ENCODE measurements at places on chromosomes 1 and 21.

- no peak for DNase-seq
These were observed 157.4 kb upstream of the L1TD1 start for GRCh38 chr1:62037274-62037673.

GRCh38 chr1:16243215-16243610 lies 6.2 kb upstream of the CPLANE2 start:
- no peak for DNase-seq

DNA sequence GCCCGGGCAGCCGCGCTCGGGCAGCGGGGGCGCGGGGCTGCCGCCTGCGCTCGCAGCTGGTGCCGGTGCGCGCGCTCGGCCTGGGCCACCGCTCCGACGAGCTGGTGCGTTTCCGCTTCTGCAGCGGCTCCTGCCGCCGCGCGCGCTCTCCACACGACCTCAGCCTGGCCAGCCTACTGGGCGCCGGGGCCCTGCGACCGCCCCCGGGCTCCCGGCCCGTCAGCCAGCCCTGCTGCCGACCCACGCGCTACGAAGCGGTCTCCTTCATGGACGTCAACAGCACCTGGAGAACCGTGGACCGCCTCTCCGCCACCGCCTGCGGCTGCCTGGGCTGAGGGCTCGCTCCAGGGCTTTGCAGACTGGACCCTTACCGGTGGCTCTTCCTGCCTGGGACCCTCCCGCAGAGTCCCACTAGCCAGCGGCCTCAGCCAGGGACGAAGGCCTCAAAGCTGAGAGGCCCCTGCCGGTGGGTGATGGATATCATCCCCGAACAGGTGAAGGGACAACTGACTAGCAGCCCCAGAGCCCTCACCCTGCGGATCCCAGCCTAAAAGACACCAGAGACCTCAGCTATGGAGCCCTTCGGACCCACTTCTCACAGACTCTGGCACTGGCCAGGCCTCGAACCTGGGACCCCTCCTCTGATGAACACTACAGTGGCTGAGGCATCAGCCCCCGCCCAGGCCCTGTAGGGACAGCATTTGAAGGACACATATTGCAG lies 3.0 kb downstream of the ARTN start:
- DNase-seq = no peak

DNA sequence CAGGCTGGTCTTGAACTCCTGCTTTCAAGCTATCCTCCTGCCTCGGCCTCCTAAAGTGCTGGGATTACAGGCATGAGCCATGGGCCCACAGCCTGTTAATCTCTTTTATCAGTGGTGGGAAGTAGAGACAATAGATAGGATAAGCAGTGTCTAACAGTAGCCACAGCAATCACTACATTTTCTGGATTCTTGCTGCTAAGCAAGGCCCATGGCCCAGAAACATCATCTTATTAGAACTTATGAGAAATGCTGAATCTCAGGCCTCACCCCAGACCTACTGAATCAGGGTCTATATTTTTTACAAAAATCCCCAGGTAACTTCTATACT lies 29.7 kb downstream of the IGFN1 start:
- DNase-seq = no peak

- no peak for DNase-seq
These were observed 106.4 kb downstream of the KAZN start for GRCh38 chr1:14704846-14705245.

- DNase-seq = no peak
These were observed 7.2 kb upstream of the RNU1-1 start for GRCh38 chr1:16521288-16521583.

GRCh38 chr1:8061673-8062386 lies 35.7 kb upstream of the ERRFI1 start:
- DNase-seq = no peak

- no peak for DNase-seq
These were observed 40.5 kb downstream of the AK5 start for GRCh38 chr1:77322061-77322900.

DNA sequence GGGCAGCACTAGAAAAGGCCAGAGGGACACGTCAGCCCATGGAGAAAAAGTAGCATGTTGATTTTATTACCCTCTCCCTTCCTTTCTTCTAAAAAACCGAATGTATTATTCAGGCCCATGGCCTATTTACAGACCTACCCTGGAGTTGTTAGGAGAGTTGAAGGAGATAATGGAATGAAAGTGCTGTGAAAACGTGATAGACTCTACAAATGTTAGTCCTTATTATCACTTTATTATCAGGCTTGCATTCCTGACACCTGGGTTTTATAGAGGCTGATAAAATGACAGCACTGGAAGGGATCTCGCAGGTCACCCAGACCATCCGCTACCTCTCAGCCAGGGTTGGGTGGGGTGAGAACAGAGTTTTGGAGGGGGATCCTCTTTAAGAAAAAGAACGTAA lies 60.6 kb upstream of the TLR5 start:
- DNase-seq = no peak

DNA sequence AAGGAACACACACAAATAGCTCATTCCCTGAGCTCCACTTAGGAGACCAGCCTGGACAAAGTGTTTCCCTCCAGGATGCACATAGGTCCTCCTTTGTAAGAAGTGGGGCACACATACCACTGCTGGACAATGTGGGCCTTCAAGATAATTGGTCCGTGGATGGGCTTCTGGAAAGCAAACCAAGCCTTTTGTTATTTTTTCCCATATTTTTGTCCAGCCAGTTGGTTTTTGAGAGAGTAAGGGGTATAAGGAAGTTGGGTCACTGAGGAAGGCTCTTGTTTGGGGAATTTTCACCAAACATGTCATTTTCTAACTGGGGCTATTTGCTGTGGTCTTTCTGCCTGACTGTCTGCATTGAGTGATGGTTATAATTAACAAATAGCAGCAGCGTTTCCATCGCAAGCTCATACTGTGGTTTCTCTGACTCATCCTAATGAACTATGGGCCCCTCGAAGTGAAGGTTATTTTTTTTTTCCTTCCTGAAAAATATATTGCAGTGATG lies 306.3 kb upstream of the DUSP10 start:
- no peak for DNase-seq

GRCh38 chr1:145985129-145985501 lies 11.3 kb downstream of the TXNIP start:
- peak; percentile 20 for DNase-seq

- no peak for DNase-seq
These were observed 36.6 kb downstream of the TBX19 start for GRCh38 chr1:168317309-168317708.

- no peak for DNase-seq
These were observed 23.7 kb downstream of the PSMG1 start for GRCh38 chr21:39159342-39160063.

DNA sequence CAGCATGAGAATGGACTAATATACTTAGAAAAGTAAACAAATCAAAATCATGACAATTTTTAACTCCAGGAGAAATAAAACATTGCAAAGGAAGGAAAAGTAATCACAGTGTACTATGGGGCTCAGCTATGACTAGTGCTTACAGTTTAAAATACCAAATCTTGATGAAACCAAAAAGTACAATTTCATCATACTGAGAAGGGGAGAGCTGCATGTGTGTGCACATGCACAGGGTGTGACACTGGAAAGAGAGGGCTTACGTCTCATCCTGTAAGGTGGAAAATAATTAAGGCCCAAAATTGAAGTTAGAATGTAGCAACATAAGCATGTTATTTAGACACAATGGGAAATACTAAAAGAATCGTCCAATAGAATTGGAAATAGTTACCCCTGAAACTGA lies 64.6 kb downstream of the OMA1 start:
- DNase-seq = no peak

- no peak for DNase-seq
These were observed 26.6 kb downstream of the RPS6KA1 start for GRCh38 chr1:26556111-26556510.

- no peak for DNase-seq
These were observed 23.8 kb downstream of the CRYAA start for GRCh38 chr21:43192501-43193081.

DNA sequence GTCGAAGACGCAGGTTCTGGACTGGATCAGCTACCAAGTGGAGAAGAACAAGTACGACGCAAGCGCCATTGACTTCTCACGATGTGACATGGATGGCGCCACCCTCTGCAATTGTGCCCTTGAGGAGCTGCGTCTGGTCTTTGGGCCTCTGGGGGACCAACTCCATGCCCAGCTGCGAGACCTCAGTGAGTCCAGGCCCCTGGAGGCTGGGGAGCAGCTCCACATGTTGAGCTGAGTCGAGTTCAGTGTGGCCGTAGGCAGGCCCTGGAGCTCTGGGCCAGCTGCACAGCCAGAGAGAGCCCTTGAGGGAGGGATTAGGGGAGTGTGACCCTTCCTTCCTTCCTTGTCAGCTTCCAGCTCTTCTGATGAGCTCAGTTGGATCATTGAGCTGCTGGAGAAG lies 1.6 kb downstream of the ELF3 start:
- no peak for DNase-seq

DNA sequence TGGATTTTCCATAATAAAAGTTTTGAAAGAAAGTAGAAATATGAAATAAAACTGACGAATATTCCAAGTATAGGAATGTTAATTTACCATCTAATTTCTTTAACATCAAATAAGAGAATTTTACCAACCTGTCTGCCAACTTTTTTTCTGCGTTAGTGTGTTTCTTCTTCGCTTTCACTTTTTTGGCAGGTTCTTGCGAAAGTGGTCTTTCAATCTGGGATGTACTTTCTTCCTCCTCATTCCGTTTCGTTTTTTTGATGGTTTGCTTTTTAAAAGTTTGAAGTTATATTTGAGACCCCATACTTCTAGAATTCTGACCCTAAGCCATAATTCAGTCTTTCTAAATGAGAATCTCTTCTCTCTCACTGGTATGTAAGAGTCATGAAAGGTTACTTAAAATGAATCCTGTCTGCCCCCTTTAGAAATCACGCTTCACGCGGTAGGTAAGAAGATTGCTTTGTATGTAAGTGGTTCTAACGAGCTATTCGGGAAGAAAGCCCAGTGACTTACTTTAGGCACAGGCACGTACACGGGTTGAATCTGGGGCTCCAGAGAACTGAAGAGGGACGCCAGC lies 580 bp downstream of the RBM34 start:
- no peak for DNase-seq

- DNase-seq = no peak
These were observed 83.2 kb upstream of the PPM1J start for GRCh38 chr1:112798292-112798691.

GRCh38 chr1:63264161-63264560 lies 58.2 kb upstream of the FOXD3 start:
- no peak for DNase-seq

DNA sequence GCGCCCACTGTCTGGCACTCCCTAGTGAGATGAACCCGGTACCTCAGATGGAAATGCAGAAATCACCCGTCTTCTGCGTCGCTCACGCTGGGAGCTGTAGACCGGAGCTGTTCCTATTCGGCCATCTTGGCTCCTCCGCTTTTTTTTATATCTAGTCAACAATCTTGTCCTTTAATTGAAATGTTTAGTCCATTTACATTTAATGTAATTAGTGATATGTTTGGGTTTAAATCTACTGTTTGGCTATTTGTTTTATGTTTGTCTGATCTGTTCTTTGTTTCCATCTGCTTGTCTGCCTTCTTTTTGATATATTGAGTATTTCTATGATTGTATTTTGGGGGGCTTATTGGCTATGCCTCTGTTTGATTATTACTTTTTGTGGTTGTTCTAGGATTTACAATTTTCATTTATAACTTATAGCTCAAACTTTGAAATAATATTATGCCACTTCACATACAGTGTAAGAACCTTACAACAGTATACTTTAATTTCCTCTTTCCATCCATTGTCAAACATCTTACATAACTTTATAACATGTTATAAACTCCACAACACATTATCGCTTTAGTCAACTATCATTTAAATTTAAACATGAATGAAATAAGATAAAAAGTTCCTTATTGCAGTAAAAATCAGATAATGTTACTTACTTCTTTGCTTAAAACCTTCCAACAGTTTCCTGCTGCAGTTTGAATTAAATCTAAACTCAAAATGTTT lies 16.5 kb upstream of the RYR2 start:
- no peak for DNase-seq

DNA sequence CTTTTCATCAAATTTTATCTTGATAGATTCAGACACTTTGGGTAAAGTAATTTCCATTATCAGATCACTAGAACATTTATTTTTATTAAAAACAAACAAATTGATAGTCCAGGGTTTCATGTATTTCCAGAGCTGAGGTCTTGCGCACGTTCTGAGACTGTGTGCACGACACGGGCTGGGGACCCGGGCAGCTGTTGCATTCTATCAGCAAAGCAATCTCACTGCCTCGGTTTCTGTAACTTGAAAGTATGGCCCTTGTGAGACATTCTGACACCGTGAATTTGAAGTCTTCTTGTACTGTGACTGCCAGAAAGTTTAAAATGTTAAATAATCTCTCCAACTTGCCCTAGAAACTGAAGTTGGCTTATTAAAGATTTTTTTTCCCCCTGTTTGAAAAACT lies 746.9 kb upstream of the ADGRL2 start:
- no peak for DNase-seq

DNA sequence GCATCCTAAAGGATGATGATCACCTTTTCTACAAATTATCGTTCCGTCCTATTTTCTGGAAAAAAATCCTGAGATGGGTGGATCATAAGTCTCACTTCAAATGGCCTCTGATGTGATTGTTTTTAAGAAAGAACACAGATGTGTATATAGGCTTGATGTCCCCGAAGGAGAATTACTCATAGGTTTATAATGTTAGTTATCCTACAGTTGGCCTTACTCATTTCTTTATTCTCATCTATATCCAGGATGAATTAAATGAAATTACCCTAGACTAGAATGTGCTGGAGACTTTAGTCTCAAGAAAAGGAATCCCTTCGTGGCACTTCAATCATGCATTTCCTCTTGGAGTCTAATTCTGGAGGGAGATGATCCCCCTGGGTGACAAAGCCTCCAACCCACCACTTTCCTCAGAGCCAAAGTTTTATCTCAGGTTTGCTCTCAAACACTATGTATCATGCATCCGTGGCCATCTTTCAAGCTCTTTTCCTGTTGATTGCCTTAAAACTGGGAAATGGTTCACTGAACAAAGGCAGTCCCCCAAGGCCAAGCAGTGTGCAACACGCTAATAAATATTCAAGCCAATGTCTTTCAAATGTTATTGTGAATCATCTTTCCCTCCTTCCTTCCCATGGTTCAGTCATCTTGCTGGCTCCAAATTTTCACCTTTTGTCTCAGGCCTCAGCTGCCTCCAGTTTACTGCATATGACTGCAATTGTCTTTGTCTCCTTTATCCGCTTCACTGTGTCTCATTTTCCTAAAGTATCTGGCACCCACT lies 32.5 kb upstream of the SMYD2 start:
- no peak for DNase-seq
